Gastroesophageal sphincter (tissue), 4 donors: ENCODE measurements at places on chromosomes 13 and 19. TPM values are rescaled to one million over a fixed set of nuclear protein-coding genes. Genes with fewer than 3 reads are reported as not detected.

Gene SYT5
- not detected for total RNA-seq

Gene SIGLEC8
- total RNA-seq = not detected

DNA sequence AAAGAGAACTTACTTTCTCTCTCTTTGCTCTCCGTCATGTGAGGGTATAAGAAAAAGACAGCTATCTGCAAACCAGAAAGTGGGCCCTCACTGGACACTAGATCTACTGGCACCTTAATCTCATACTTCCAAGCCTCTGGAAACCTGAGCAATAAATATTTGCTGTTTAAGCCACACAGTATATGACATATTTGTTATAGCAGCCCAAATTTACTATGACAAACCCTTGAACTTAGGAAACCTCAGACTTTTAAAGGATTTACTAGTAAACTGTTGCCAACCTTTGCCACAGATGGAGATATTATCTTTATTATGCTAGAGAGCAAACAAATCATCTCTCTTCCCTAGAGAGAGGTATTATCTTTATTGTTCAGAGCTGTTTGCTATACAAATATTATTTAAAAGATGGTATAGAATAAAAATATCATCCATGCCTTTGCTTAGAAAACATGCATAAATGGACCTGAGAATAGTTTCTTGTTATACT is 1446.1 kb downstream of the SLITRK1 start:
- no peak for ATAC-seq

- ATAC-seq = no peak
Measured at GRCh38 chr19:42233106-42233505, 9.3 kb downstream of the GSK3A start.

GRCh38 chr13:34777089-34777913 is 164.8 kb upstream of the NBEA start:
- ATAC-seq = no peak
